ENCODE measurements at places on chromosomes 16 and 17.

DNA sequence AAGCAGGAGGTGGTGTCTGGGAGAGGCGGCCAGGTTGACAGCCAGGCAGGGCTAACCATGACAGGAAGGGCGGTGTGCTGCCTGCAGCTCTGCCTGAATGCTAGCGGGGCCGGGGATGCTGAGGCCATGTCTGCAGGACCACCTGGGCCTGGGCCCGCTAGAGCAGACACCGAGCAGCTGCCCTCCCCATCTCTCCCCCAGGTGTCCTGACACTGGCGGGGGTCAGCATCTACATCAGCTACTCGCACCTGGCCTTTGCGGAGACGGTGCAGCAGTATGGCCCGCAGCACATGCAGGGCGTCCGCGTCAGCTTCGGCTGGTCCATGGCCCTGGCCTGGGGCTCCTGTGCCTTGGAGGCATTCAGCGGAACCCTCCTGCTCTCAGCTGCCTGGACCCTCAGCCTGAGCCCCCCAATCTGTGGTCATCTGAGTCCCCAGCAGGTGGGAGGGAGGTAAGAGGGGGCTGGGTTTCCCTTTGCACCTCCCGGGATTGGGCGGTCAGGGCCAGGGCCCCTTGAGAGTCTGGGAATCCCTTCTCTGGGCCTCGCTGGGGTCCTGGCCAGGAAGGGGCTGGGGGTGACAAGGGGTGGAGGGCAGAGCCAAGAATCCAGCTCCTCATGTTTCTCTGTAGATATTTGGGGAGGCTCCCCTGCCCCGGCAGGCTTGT lies 7.5 kb downstream of the TMEM235 start:
- DNase-seq, result no peak

DNA sequence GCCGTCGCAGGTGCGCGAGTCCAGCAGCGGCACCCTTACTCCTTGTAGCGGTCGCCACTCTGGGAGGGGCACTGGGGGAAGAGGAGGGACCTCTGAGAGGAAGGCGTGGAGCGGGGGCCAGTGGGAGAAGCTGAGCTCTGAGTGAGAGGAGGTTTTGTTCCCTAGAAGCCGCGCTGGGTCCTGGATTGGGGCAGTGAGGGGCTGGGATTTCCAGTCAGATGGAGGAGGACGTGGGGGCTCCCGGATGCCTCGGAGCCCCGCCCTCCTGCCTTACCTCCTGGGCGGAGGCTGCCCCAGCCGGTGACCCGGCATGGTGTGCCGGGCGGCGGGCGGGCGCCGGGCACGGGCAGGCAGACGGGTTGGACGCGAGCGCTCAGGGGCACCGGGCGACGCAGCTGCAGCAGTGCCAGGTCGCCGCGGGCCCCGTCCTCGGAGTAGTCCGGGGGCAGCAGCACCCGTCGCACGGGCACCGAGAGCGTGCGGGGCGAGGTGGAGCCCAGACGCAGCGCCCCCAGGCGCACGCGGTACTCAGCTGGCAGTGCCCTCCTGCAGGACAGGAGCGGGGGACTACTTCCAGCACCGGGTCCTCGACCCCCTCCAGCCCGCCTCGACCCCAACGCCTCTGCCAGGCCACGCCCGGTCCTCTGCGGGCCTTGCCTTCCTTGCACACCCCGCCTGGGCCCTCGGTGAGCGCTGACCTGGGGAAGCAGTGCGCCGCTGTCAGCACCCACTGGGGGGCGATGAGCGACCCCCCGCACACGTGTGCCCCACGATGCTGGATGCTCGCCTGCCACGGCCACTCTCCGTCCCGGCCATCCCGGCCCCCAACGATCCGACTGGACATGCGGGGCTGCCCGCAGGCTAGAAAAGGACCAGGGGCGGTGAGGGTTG lies 2.0 kb downstream of the PRSS33 start:
- DNase-seq, result no peak

- DNase-seq, result no peak
Measured at GRCh38 chr17:56824503-56824902, 9.2 kb downstream of the C17orf67 start.

DNA sequence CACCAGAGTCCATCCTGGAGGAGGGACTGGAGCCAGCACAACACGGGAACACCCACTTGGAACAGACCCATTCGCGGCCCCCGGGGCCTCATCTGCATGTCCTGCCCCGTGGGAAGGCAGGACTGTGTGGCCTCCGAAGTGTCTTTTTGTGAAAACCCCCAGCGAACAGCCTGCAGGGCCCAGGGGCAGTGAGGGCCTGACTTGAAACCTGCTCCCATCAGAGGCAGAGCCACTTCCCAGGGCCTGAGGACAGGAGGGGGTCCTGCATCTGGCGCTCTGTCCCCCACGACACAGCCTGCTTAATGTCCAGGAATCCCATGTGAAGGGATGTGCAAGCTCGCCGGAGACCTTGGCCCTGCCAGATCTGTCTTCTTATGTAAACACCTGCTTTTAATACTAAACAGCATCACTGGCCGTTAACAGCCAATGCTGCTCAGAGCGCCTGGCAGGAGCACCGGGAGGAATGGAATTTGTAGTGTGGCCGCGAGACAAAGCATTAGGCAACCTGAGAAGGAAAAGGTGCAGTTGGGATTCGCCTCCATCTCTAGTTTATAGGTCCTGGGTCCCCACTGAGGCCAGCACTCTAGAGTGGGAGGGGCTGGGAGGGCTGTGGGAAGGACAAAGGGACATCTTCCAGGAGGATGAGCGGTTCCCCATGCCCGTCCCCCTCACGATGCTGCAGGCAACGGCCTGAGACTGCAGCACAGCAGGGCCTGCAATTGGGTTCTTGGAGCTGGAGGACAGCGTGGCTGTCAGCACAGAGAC lies 9.6 kb upstream of the EVPL start:
- no peak for DNase-seq

- DNase-seq, result peak; percentile 88
Measured at GRCh38 chr17:38559051-38559879, 46.5 kb downstream of the SRCIN1 start.

GRCh38 chr16:47143677-47144558 lies at the start of gene NETO2:
TSS of gene NETO2 (minus strand) at chr16:47143945. CDS start at chr16:47143612, 333 bp downstream.
- no peak for DNase-seq

DNA sequence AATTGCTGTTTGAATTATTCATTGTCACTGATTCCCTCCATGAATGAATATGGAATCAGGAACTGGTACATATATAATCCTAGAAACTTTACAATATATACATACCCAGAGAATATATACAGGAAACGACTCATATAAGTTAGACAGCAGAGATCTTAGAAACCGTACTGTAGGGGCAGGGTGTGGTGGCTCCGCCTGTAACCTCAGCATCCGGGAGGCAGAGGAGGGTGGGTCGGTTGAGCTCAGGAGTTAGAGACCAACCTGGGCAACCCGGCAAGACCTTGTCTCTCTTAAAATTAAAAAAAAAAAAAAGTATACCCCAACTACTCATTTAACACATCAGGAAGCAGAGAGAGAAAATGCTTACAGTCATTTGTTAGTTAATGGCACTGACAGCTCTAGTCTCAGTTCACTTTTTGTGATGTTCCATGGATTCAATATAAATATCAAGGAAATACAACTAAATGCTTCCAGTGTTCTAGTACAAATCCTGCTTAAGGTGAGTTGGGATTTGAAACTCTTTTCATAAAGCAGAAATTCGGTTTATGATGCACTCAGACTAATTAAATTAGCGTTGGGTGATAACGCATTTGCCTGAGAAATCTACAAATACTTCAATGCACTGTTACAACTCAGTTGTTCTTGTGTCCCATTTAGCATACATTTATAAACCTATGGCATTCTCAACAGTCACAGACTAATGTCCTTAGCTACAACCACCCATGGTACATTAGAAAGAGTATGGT lies 5.6 kb downstream of the GLG1 start:
- peak; percentile 41 for DNase-seq

DNA sequence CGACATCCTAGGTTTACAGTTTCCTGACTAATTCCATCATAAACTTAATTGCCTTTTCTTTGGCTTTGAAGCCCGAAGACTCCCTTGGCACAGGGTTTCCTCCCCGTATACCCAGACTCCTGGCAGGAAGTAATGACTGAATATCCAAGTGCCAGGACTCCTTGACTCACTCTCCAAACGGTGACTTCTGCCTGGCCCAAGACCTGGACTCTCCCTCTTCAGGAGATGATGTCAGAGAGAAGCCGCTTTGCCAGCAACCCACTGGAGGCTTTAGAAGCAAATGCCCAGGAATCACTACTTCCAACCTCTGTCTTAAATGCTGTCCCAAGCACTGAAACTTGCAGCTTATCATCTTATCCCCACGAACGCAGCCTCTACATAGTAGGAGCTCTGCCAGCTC lies 146.5 kb downstream of the RGS9 start:
- DNase-seq, result no peak

DNA sequence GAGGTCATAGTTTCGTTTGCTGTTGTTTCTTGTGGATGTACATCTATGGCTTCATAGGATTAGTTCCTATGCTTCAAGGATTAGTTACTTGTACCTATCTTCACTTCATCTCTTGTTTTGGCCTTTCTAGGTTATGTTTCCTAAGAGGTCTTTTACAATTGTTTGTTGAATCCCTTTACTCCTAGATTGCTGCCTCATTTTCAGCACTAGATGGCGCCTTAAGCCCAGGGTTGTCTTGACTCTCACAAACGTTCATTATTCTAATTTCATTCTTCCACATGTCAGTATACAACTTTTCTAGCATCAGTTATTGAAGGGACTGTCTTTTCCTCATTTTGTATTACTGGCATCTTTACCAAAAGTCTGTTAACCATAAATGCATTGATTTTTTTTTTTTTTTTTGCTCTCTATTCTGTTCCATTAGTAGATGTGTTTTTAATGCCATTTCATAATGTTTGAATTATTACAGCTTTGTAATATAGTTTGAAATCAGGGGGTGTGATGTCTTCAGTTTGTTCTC lies 45.0 kb upstream of the NACA2 start:
- DNase-seq, result peak; percentile 25

DNA sequence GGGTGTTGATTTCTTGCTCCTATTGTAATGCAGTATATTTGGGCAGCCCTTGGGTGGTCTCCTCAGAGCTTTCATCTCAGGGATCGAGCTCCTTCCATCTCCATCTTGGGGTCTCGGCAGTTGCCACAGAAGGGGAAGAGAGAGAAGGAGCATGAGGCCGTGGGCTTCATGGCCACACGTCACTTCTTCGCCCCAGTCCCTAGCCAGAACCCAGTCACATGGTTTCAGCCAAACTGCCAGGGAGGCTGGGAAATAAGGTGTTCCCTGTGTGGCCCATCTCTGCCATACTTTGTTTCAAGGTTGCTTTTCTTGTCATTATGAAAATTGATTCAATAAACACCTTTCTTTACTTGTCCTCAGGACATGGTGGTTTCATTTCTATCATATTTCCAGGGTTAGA lies 68.4 kb upstream of the NKD1 start:
- DNase-seq, result no peak

DNA sequence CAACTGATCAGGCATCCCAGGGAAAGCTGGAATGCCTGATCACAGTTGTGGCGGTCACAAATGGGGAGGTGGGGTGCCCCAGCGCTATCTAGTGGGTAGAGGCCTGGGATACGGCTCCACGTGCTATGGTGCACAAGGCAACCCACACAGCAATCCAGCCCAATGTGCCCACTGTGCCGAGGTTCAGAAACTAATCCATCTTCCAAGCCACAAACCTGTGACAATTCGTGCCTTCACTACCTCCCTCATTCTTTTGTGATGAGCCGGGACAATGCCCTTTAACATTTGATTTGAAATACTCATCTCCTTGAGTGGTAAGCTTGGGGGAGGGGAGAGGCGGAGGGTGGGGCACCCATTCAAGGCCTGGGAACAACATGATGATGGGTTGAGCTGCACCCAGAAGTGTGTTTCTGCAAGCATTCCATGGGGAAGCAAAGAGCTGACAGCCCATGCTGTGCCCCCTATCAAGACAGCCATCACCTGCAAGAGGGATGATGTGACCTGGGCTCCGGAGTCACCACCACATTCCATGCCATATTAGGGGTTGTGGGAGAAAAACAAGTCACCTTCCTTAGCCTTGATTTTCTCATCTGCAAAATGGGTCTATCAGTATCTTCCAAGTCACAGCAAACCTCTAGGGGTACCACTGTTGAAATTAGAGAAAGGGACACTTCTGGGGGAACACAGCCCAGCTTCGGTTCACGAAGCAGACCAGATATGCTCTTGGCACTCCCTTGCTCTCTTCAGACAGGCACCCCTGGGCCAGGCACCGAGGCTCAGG lies 3.7 kb downstream of the ELOB start:
- DNase-seq, result no peak

DNA sequence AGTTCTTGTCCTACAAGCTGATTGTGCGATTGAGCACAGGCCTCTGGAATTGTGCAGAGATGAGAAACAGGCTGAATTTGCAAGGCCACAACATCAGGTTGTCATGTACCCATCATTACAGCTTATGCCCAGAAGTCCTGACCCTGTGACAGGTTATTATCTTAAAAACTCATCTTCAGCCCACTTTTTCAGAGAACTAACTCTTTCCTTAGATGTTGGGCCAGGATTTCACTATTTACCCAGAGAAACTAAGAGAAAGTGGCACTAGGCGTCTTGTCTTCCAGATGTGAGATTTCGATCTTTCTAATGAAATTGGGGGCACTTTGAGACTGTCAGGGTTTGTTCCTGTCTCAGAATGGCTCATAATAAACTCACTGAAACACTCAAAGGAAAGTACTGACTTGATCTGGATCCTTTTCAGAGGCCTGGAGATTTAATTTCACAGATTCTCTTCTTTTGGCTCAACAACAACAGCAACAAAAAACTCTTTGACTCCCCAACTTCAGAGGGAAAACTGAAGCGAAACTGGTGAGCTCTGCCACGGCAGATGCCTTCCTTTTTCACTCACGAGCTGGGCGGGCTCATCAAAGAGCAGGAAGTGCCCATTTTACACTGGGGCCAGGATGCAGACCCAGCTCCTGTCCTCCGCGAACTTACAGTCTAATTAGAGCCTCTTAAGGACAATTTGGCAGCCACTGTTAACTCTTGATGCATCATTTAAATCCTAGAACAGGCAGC lies 17.7 kb upstream of the SLC12A3 start:
- DNase-seq, result no peak

DNA sequence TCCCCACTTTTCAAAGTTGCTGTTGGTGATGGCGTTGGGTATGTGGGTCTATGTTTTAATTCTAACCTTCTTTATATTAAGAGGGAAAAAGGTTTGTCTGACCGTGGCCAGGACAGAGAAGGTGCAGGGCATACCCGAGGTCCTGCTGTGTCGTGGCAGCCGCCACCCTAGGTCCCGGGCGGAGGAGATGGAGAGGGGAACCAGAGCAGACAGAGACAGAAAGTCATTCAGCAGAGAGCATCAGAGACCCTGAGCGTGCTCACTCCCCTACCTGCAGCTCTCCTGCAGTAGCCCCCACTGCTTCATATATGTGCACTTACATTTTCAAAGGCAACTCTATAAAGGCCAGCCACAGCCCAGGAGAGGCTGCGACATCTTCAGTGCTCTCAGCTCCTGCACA lies 327.2 kb upstream of the TNRC6C start:
- no peak for DNase-seq

DNA sequence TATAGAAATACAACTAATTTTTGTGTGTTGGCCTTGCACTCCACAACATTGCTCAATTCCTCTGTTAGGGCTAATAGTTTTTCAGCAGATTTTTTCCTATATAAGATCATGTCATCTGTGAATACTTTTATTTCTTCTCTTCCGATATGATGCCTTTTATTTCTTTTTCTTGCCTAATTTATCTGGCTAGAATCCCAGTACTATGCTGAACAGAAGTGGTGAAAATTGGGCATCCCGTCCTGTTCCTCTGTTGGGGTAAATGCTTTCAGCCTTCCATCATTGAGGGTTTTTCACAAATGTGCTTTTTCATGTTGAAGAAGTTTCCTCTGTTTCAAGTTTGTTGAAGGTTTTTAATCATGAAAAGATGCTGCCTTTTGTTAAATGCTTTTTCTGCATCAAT lies 22.7 kb upstream of the TNFRSF13B start:
- no peak for DNase-seq

- no peak for DNase-seq
Measured at GRCh38 chr16:51310159-51310558, 159.1 kb upstream of the SALL1 start.

GRCh38 chr16:2904100-2904921 lies 7.4 kb upstream of the FLYWCH1 start:
- DNase-seq, result peak; percentile 76

Measured in NK-92 treated with Interleukin-12 subunit alpha and Interleukin-12 subunit beta, amount 100 ng/mL, for 24 hours (cell line).